ENCODE measurements at places on chromosomes 12 and 14.

DNA sequence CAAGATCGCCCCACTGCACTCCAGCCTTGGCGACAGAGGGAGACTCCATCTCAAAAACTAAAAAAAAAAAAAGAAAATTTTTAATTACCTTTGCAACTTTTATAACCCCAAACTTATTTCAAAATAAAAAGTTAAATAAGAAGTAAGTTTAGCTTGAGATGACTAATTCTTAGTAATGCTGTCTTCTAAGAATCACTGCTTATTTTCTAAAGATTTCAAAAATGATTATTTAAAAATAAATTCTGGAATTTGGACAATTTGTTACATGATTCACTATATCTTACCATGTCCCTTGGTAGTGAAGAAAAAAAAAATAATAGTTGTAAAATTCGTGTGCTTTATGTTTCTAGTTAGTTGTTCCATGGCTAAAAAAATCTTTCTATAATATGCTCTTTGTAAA is 11.6 kb upstream of the HECTD1 start:
- DNase-seq: no peak

- no peak for DNase-seq
Observed at GRCh38 chr14:104954746-104955395, 23.3 kb downstream of the AHNAK2 start.

- no peak for DNase-seq
Observed at GRCh38 chr14:27392153-27392552, 794.3 kb upstream of the NOVA1 start.

DNA sequence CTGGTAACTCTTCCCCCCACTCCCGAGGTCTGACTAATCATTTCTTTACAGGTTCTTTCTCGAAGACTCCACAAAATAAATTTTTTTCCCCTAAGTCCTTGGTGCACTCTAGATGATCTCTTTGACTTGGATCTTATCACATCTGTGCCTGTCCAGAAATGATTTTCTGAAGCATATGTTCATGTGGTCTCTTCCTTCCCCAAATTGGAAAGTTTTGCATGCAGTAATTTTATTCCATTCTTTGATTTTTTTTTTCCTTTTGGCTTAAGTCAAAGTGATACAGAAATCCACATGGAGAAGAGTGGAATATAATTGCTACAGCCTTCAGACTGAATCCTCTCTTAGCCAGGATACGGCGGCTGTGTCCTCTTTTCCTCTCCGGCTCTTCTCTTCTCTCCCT is 213.3 kb downstream of the BMP4 start:
- no peak for DNase-seq

DNA sequence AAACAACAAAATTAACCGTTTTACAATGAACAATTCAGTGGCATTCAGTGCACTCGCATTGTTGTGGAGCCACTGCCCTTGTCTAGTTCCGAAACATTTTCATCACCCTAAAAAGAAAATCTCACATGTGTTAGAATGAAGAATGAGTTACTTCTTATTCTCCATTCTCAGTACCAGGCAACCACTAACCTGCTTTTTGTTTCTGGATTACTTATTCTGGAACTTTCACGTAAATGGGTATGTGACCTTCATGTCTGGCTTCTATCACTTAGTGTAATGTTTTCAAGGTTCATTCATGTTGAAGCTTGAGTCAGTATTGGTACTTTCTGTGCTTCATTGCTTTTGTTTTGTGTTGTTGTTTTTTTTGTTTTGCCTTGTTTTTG is 15.6 kb downstream of the RCOR1 start:
- DNase-seq: no peak

- no peak for DNase-seq
Observed at GRCh38 chr14:93458234-93458633, 27.5 kb downstream of the UNC79 start.

GRCh38 chr12:110038741-110039084 is 9.6 kb downstream of the C12orf76 start:
- no peak for DNase-seq

GRCh38 chr12:41715256-41715655 is 429.4 kb downstream of the GXYLT1 start:
- DNase-seq: no peak

DNA sequence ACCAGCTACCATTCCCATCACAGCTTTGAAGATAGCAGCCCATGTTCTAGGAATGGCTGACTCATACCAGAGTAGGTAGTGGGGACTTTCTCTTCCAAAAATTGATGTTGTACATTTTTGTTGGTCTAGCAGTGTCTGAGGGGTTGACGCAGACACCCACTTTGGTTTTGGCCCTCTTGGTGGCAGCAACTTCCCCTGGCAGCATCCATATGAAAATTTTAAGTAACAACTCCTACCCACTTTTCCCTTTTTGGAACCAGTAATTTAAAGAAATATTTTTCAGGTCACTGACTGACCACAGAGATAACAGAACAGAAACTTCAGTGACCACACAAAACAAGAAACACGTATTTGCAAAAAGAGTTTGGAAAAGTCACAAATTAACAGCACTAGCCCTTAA is 162.0 kb upstream of the TMCC3 start:
- no peak for DNase-seq

DNA sequence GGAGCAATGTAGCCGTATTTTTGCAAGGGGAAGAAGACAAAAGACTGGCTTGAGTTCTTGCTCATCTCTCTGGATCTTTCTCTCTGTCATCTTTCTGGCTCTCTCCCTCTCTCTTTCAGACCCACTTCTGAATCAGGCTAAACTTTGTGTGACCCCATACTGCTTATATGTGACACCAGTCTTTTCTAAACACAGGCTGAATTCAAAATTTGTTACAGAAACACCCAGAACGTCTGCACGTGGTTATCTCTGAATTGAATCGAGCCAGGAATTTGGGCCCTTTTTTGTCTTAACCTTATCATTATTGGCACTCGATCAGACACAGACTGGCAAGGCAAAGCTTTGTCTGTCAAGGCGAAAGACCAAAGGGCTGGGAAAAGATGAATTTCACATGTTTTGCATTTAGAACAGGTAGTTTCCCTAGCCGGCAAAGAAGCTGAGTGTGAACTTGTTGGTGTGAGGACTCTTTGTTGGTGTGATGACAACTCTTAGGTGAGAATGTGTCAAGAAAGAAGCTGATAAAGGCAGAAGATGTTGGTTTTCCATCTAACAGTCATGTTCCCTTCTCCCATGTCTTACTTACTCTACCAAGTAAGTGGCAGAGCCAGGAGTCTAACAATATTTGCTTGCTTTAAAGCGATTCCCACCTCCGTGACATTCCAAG is 150.2 kb upstream of the RFLNA start:
- no peak for DNase-seq

- DNase-seq: no peak
Observed at GRCh38 chr12:6912164-6912935, 2.0 kb upstream of the ENO2 start.

DNA sequence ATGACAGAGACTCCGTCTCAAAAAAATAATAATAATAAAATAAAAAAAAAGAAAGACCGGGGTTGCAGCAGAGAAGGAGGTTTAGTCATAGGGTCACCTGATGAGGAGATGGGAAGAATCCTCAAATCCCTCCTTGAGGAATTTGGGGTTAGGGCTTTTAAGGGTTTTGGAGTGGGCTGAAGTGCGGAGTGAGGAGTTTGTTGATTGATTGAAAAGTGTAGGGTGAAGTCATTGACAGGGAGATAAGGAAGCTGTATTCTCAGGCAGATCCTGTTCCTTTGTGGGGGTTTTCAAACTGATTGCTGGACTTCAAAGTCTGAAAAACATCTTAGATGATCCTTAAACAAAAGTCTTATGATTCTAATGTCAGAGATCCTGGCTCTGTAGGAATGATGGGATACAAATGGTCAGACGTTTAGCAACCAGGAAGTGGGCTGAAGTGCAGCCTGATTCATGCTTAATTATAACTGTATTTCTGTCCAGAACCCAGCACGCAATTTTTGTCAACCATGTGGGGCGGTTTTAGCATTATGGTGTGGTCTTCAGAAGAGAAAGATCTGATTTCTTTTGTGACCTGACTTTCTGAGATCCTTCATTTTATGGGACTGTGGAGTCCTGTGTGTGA is 16.0 kb downstream of the FNTB start:
- no peak for DNase-seq

GRCh38 chr12:51082561-51083125 is 753 bp downstream of the CSRNP2 start:
- no peak for DNase-seq

DNA sequence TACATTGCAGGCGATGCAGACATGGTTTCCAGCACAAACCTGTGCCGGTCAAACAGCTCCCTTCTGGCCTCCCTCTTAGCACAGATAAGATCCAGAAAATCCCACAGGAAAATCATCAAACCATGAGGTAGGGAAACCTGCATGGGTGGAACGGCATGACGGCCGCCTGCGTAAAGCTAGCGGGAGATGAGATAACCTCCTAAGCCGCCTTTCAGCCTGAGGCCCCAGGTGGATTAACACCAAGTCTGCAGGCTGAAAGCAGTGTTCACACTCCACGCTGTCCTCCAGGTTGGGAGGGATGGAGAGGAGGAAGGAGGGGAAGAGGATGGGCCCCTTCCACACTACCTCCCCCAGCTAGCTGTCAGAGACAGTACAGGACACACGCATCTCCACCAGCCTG is 63.8 kb downstream of the TSPAN11 start:
- no peak for DNase-seq

- DNase-seq: no peak
Observed at GRCh38 chr14:65860956-65861611, 448.6 kb downstream of the FUT8 start.

DNA sequence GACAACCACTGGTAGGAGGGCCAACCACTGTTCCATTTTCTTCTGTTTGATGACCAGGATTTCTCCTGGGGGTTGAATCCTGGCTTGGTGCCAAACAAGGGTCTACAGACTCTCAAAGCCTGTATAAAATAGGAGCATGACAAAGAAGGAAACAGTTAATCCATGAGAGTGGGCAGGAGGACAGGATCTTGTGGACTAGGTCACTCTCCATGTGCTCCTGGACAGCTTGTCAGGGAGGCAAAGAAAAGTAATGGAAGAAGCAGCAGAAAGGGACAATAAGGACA is 243.7 kb downstream of the AKAP6 start:
- DNase-seq: no peak

DNA sequence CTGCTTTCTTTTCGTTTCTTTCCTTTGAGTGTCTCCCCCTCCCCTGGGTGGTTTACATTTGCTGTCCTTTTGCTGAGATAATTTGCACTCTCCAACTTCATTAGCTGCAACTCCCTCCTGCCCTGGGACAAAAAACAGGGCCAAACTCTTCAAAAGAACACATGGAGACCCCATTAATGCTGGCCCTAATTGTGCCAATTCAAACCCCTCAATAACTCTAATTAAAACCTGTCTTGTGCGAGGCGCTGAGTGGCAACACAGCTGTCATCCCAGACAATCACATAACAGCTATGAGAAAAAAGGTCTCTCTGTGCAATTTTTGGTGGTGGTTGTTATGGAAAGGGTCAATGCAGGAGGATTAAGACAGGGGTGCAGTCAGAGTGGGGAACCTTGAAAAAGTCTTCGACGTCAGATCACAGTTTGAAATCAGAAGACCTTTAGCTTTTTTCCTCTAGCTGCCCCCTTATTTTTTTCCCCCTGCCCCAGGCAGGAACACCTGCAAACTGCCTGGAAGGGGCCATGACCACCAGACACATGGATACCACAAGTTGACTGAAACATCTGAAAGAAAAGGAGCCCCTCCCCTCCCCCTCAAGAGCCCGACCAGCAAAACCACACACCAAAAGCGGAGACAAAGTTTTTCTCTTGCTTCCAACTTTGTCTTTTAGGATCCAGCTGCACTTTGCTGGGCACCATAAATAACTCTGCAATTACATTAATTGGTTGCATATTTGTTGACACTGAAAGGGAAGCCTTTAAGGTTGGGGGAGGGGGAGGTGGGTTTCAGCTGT is 26.5 kb upstream of the SMOC1 start:
- no peak for DNase-seq

DNA sequence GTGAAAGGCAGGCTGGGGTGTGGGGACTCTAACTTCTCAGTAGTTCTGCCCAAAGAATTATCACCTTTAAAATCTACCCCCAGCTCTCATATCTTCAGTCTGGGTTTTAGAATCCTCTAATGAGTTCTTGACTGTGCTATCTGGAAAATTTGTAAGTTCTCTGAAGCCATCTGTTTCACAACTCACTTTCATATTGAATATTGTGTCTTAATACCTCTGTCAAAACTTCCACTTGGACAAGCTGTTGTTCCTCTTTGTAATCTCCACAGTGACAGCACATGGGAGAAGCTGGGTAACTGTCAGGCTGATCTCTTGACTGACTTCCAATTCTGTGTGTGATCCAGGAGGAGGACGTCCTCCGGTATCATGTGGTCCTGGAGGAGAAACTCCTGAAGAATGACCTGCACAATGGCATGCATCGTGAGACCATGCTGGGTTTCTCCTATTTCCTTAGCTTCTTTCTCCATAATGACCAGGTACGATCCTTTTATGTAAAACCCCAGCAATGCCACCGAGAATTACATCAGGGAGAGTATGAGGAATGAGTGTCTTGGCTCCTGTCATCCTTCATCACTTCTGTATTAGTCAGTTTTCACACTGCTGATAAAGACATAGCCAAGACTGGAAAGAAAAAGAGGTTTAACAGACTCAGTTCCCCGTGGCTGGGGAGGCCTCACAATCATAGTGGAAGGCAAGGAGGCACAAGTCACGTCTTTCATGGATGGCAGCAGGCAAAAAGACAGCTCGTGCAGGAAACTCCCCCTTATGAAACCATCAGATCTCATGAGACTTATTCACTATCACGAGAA is 111.9 kb downstream of the STAB2 start:
- DNase-seq: no peak

GRCh38 chr12:31324845-31325523 is 966 bp downstream of the SINHCAF start:
- DNase-seq: peak; percentile 32
